H1 (cell line): ENCODE measurements at places on chromosomes 13 and 19. TPM values are rescaled to one million over a fixed set of nuclear protein-coding genes. Genes with fewer than 3 reads are reported as not detected.

DNA sequence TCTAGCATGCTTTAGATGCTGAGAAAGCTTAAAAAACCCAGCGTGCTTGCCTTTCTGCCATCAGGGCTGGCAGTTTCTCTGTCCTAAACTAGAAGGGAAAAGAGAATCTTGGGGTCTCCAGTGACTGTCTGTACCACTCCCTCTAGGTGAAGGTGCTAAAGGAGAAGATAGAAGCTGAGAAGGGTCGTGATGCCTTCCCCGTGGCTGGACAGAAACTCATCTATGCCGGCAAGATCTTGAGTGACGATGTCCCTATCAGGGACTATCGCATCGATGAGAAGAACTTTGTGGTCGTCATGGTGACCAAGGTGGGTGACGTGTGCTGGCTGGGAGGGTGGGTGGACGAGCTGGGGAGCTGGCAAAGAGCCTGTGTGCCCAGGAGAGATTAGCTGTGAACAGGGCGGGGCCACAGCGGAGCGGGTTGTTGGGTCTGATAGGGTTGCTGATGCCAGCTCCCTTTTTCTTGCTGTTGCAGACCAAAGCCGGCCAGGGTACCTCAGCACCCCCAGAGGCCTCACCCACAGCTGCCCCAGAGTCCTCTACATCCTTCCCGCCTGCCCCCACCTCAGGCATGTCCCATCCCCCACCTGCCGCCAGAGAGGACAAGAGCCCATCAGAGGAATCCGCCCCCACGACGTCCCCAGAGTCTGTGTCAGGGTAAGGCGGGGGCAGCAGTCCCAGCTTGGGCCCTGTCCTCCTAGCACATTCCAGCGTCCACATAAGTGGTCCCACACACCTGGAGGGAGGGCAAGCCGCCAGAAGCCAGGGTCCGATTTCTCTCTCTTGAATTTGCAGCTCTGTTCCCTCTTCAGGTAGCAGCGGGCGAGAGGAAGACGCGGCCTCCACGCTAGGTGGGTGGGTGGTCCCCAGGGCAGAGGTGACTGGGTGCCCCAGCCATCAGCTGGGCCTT lies 2.3 kb downstream of the RAD23A start:
- DNase-seq = no peak

DNA sequence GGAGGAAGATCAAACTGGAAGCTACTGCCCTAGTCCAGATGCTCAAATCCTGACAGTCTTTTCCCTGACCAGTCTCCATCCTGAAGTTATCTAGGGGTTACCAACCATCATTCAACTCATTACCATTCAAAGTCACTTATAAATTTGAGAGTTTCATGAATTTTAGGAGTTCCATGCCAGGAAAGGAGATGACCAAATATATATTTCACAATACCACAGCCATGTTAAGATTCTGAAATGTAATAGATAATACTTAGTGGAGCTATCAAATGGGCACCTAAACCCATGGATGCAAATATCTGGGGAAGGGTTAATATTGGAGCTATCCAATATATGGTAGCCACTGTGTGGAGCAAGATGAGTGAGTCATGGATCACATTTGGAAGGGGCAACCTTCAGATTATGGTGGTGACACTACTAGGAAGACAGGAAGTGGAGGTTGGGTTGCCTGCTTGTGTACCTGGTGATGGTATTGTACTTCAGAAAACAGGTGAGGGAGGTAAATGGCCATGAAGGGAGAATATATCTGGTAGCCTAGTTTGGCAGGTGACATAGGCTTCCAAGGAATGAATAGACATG lies 18.7 kb downstream of the ZNF586 start:
- no peak for DNase-seq

GRCh38 chr13:101837288-101837687 lies 384.8 kb downstream of the ITGBL1 start:
- no peak for DNase-seq

- peak; percentile 65 for DNase-seq
Measured at GRCh38 chr13:98937911-98938381, 39.9 kb downstream of the DOCK9 start.

GRCh38 chr19:16027528-16027927 lies 48.8 kb upstream of the TPM4 start:
- no peak for DNase-seq

DNA sequence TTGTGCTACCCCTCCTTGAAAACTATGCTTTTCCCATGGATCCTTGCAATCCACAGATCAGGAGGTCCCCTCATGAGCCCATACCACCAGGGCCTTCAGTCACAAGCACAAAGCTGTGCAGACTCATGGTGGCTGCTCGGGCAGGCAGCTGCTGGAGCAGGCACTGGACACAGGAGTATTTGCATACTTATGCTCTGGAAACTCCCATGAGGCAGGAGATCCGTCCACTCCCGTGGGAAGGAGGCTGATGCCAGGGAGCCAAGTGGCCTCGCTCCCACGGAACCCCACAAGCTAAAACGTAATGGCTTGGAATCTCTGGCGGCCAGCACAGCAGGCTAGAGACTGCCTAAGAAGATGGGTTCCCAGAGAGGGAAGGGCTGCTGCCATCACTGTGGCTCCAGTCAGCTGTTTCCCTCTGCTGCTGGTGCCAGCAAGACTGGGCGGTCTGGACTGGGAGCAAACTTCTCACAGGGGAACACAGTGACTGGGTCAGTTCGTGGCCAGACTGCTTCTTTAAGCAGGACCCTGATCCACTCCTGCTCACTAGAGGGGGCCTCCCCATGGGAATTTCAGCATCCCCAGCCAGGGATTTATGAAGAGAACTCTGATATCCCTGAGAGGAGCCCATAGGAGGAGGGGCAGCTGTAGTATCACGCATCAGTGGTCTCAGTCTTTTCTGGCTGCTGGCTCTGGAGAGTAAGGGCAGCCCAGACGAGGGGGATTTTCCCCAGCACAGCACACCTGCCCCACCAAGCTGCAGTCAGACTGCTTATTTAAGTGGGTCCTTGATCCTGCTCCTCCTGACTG lies 370.3 kb upstream of the ATXN8OS start:
- no peak for DNase-seq

- DNase-seq = no peak
Measured at GRCh38 chr13:28641600-28641926, 17.4 kb upstream of the POMP start.

DNA sequence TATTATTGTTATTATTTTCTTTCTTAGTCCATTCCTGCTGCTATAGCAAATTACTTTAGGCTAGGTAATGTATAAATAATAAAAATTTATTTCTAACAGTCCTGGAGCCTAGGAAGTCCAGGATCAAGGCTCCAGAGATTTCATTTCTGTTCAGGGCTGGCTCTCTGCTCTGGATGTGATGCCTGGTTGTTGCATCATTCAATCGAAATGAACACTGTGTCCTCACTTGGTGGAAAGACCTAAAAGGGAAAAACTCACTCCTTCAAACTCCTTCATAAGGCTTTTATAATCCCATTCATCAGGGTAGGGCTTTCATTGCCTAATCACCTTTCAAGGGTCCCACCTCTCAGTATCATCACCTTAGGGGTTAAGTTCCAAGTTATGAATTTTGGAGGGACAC lies 395.0 kb downstream of the EFNB2 start:
- no peak for DNase-seq

- no peak for DNase-seq
Measured at GRCh38 chr13:50543782-50544181, 299.7 kb downstream of the DLEU7 start.

GRCh38 chr13:26847281-26847680 lies 86.7 kb upstream of the GPR12 start:
- no peak for DNase-seq

- DNase-seq = no peak
Measured at GRCh38 chr19:40035996-40036395, 20.0 kb downstream of the ZNF780B start.

DNA sequence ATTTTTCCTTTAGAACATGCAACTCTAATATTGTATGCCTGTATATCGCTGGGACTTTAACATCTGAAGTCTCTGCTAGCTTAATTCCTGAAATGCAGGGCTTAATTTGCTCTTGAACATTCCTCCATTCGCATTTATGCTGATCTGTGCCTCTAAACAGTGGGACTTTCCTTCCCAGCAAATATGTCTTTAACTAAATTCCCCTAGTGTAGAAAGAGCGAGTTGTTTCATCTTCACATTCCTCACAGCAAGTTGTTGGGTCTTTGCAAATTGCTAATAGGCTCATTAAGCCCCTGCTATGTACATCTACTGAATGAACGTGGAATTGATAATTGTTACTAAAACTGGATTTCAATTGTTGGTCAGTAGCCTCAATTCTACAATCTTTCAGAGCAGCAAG lies 118.4 kb upstream of the OBI1 start:
- DNase-seq = no peak

KLK1 gene
- total RNA-seq = 3.4 and 4.8 TPM in 2 replicates

ATXN8OS gene
- total RNA-seq = not detected in 2 replicates
